ENCODE measurements at places on chromosomes 1 and 21. TPM values are rescaled to one million over a fixed set of nuclear protein-coding genes. Genes with fewer than 3 reads are reported as not detected.

- no peak for DNase-seq
Measured at GRCh38 chr1:226712742-226713419, 26.2 kb downstream of the ITPKB start.

- no peak for DNase-seq
Measured at GRCh38 chr1:42979036-42979430, 20.4 kb upstream of the SLC2A1 start.

- no peak for DNase-seq
Measured at GRCh38 chr1:165492845-165493373, 48.0 kb upstream of the RXRG start.

DNA sequence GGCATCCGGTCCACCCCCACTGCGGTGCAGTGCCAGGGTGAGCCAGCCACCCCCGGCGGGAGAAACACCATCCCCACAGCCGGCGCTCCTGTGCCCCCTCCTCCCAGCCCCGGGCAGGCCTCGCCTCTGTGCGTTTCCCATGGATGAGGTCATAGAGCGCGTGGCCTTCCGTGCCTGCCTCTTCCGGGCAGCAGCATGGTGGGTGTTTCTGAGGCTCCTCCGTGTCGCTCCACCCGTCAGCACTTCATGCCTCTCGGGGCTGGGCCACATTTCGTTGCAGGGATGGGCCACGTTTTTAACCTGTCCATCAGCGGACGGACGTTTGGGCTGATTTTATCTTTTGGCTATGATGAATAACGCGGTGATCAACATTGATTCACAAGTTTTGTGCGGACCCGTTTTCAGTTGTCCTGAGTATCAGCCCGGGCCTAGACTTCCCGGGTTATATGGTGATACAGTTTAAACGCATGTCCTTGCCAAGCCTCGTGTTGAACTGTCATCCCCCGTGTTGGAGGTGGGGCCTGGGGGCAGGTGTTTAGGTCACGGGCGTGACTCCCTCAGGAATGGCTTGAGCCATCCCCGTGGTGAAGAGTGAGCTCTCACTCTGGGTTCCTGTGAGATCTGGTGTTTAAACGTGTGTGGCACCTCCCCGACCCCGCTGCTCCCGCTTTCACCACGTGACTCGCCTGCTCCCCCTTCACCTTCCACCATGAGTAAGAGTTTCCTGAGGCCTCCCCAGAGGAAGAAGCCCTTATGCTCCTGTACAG, 64.8 kb downstream of the SLX9 start:
- no peak for DNase-seq

DNA sequence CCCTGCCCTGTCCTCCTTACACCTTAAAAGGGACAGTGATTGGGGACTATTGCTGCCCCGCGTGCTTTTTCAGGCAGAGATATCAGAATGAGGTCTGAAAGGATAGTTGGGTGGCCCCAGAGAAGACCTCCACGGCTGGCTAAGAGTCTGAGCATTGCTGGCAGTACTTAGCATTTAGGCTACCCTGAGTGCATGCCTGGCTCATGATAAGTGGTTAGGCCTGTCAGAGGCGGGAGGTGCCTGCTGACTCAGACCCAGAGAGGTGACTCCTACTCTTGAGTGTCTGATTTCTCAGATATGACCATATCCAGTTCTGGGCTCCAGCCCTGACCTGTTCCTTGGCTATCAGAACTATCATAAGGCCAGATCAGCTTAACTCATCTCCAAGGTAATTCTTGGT, 213.7 kb downstream of the PBX1 start:
- DNase-seq, result no peak

- peak; percentile 31 for DNase-seq
Measured at GRCh38 chr1:159171254-159171687, at the start of gene CADM3. Gene CADM3 (plus strand): TSS chr1:159171615. CDS start chr1:159171766, 151 bp downstream.

Gene ITLN2
- total RNA-seq, result not detected

- DNase-seq, result no peak
Measured at GRCh38 chr21:38538353-38538752, 40.1 kb upstream of the ERG start.

Gene HNRNPCL2
- not detected for total RNA-seq

DNA sequence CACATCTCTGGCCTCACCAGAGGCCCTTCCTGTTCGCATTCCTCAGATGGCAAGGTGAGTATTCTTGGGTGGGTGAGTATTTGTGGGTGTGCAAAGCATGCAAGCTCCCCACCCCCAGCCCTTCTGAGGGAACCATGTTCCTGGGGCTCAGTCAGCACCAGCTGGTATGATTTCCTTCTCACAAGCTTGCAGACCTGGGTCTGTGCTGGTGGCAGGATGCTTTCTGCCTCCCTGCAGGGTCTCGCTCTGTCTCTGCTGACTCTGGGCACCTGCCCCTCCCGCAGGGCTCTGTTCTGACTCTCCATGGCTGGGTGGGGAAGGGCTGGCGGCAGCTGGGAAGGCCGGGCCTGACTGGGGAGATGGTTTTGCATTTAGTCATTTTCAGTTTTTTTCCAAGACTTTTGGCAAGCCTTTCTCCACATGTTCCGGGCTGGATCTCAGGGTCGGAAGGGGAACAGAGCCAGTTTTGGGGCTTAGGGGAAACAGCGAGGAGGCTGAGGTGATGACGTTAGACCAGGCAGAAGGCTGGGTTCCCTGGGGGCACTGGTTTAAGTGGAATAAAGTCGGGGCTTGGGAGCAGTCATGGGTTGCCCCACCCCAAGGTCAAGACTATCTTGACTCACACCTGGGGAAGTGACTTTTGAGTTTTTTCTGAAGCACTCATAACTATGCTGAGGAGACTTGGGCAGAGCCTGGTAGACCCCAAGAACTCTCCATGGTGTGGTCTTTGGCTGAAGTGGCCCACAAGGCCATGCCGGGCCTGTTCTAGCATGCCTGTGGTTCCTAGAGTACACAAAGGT, 6.2 kb downstream of the RASSF5 start:
- no peak for DNase-seq

DNA sequence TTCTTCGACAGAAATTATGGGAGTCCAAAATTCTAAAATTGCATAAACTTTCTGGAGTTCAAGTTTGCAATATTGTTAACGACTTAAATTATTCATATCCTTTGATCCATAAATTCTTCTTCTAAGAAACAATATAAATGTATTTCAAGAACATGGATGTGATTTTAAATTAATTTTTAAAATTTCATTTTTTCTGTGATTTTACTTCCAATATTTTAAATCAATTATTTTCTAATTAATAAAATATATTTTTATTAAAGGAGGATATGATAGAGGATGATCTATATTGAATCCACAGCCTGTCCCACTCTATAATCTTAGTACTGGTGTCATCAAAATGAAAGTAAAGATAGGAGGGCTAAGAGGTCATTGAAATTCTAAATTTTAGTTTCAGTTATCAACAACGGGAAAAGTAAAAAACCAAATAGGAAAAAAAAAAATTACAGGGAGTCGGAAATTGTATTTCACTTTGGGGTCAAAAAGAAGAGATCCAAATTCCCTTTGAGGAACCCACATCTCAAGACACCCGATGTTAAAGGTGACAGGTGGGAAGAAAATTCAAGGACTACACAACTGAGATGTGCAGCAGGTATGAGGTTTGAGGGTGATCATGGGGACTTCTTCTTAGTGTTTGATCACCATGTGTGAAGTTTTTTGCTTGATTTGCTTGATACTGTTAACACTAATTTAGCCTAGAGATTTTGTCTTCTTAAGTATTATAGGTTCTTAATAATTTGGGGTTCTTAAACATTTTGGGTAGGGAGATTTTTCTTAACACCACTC, 154.8 kb upstream of the RGS18 start:
- DNase-seq, result no peak

Gene INSRR
- total RNA-seq, result not detected

DNA sequence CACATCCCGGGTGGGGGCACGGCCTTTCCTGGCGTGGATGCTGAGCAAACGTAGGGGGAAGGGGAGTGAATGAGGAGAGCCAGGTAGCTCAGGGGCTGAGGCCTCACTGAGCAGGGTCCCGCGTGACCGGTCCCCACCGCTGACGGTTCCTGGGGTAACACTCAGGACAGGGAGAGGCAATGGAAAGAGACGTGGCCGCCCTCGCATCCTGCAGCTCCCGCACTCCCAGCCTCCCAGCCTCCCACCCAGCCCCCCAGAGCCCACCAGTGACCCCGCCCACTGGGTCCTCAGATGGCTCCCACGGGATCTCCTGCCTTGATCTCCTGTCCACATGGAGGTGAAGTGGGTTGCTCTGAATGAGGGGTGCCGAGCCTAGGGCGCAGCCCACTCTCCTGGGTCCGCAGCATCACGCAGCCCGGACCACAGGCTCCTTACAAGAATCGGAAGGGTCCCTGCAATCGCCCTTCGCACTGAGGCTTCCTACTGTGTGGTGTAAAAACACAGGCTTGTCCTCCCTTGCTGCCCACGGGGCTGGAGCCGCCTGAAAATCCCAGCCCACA, 2.4 kb downstream of the TSPEAR start:
- DNase-seq, result no peak

Gene CDC42BPA
- total RNA-seq, result 38.0 TPM

DNA sequence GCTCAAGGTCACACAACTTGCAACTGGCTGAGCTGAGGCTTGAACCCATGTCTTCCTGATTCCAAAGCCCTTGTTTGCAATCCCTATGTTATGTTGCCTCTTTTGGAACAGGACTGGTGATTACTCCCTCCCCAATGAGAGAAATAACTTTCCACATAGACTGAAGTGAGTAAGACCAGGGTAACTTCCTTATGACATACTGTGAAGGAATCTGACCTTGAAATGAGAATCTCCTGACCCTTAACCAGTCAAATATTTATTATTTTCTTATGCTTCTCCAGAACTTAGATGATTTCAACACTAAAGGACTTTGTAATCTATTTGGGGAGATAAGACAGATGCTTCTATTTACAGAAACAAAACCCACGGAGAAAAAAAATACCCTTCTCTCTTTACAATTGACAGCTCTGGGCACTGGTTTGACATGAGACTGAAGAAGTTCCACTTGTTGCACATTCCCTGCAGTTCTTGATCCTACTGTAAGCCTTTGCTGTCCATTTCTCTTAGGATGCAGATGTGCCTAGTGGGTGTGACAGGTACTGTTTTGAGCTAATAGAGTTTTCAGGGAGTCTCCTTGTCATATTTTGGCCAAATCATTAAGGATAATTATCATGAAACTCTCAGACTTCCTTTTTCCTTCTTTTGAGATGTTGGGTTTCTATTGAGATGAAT, 3.9 kb upstream of the RPTN start:
- DNase-seq, result no peak

Gene GADD45A
- 16.1 TPM for total RNA-seq

DNA sequence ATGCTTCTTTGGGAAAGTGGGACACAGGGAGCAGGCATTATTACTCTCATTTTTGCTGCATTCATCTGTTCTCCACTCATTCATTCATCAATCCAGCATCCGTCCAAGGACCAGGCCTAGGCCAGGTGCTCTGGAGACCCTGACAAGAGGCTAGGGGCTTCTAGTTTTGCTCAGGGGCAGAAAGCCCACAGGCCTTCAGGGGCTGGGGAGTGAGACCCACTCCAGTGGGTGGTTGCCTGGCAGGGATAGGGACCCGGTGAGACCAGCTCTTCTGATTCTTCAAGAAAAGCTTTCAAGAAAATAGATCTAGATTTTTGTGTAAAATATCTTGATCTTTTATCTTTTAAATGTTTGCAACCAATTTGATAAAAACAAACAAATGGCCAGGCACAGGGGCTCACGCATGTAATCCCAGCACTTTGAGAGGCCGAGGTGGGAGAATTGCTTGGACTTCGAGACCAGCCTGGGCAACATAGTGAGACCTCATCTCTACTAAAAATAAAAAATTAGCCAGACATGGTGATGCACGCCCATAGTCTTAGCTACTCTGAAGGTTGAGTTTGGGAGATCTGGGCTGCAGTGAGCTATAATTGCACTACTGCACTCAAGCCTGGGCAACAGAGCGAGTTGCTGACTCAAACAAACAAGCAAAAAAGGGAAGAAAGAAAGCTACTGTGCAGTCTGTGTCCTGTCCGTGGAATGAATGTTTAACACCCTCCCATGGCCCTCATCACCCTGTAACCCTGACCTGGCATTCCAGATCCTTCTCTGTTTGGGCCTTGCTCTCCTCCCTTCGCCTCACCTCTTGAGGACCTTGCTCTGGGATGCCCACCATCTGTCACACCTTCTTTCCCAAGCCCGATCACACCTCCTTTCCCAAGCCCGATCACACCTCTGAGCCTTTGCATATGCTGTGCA, 17.3 kb upstream of the LRP8 start:
- DNase-seq, result no peak

DNA sequence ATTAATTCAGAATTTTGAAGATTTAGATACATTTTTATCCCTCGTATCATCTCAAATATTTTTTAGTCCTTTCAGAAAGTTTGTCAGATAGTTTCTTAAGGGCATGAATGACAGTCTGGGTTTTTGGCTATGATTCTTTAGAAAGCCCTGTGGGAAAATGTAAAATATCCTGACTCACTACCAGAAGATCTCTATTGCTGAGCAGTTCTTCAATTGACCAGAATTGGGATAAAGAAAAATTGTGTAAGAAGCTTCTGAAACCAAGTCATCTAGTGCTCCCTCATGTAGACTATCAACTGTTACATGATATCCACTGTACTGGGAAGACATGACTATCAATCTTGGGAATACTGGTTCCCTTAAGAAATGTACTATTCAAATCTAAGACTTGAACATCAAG, 608.3 kb upstream of the CHRM3 start:
- no peak for DNase-seq

- DNase-seq, result no peak
Measured at GRCh38 chr1:81889166-81889565, 88.4 kb downstream of the ADGRL2 start.

GRCh38 chr1:103056423-103056822, 51.9 kb downstream of the COL11A1 start:
- DNase-seq, result no peak

GRCh38 chr1:9553736-9554144, 14.5 kb downstream of the SLC25A33 start:
- no peak for DNase-seq

All from neural crest cell (in vitro differentiated cells).